ENCODE measurements at places on chromosomes 1 and 21.

DNA sequence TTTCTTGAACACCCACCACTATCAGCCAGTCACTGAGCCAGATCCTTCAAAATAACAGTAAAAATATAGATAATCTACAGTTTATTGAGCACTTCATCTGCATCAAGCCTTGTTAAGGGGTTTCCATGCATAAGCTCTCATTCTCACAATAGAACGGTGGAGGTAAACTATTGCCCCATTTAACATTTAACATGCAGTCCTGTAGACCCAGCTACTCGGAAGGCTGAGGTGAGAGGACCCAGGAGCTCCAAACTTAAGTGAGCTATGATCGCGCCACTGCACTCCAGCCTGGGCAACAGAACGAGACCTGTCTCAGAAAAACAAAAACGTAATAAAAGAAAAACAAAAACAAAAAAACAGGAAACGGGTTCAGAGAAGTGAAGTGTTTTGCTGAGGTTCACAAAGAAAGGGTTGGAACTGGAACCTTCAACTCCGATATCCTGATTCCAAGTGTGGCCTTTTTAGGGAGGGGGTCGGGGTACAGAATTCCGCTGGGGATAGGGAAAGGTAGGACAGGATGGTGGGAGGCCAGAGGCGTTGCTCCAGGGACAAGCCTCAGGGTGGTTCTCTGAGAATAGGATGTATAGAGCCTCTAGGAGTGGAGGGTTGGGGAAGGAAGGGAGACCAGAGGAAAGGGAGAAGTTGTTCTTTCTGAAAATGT, 11.6 kb upstream of the SESN2 start:
- DNase-seq, result no peak

- DNase-seq, result no peak
Observed at GRCh38 chr1:205271277-205271676, 43.5 kb downstream of the TMCC2 start.

- no peak for DNase-seq
Observed at GRCh38 chr1:90936731-90937130, 85.1 kb downstream of the ZNF644 start.

DNA sequence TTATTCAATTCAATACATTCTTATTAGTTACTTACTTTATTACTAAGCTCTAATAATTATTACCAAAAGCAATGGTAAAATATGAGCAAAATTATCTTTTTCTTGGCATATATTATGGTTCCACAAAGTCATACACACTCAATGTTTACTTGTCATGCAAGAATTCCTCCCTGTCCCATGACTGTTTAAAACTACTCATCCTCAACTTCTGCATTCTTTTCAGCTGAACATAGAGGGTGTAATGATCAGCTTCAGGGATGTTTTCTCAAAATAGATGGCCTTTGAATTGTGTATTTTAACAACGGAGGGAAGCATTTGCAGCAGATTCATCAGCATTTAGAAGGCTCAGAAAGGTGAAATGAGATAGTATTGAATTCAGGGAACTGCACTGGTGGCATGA, 499.0 kb downstream of the RWDD3 start:
- DNase-seq, result no peak

DNA sequence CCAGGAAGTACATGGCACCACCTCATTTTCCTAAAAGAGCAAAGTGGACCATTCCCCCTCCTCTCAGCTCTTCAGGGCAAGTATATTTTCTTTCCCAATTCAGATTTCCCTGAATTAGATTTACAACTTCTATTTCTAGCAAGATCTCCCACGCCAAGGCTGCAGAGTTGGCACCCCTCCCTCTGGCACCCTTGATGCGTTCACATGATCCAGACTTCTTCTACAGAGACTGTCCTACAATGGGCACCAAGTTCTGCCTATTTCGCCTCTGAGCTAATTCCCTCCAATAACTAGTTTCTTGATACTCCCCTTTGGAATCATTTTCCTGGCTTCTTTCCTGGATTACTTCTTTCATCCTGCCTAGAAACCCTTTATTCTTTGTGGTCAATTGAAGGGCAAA, 122.0 kb downstream of the CDC7 start:
- DNase-seq, result no peak

- DNase-seq, result no peak
Observed at GRCh38 chr1:101283443-101283842, 46.6 kb downstream of the S1PR1 start.

- no peak for DNase-seq
Observed at GRCh38 chr1:200337410-200337809, 72.4 kb downstream of the ZNF281 start.

- no peak for DNase-seq
Observed at GRCh38 chr1:12464045-12464461, 154.0 kb downstream of the DHRS3 start.

DNA sequence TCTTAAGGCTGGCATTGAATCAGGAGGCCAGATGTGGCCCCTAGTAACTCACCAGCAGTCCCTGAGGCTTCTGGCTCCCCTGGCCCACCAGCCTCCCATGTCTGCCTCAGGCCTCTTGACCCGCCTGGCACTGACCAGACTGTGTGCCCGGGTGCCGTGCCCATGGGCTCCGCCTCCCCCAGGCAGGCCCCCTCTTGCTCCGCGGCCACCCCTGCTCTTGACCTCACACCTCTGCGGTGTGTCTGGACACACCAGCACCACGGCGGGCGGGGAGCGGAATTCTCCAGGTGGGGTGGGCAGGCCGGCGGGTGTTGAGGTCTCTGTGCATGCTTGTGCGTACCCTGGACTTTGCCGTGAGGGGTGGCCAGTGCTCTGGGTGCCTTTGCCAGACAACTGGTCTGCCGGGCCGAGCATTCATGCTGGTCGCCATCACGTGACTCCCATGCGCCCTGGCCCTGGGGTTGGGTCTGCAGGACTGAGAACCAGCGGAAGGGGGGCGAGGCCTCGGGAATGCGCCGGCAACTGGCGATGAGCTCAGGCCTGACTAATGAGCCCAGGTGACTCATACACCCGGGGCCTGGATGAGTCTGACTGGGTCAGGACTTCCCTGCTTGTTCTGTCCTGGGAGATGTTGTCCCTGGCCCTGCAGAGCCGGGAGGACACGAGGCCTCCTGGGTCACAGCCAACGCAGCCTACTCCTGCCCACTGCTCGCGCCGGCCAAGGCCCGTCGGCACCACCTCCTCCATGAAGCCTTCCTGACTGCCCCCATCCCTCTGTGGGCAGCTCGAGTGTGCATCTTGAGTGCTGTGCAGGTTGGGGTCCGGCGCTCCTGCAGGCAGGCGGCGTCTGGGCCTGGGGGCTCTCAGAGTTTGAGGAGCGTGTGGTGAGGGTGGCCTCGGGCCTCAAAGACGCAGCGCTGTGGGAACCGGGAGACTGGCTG, 22.6 kb downstream of the COL18A1 start:
- DNase-seq, result no peak

DNA sequence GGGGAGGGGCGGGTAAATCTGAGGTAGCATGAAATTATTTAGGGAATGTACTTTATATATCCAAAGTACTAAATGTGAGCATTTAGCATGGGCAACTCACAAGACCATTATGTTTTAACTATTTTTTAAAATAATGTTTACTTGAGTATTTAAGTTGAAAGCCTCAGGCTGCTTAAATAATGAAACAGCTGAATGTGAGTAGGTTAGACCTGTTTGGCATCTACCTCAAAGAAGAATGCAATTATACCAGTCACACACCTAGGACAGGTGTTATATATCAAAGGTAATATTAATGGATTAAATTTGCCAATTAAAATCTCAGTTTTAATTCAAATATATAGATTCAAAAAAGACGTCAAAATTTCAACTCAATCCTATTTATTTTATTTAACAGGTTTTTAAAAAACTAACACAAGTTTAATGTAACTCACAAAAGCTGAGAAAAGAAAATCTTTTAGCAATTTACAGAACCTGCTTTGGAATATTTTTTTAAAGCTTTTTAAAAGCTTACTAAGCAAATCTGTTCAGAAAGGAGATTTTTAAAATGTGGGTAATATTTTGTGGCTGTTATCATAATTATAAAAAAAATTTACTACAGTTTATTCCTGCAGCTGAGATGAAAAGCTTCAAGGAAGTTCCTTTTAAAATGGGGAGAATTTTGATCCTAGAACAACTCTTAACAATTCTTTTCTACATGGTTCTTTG, 104.6 kb upstream of the LBR start:
- no peak for DNase-seq

DNA sequence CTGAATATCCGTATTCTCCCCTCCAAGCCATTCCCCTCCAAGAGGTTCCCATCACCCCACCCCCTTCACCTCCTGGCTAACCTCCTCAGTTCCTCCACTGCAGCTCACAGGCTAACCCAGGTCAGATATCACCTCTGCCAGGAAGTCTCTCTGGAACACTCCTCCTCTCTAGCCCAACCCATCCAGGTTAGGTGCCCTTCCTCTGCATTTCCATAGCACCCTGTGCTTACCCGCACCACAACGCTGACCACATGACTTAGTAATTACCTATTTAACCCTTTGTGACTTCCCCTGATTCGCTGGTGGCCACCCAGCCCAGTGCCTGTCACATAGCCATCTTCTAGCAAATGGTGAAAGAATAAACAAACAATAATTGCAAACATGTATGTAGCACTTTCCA, 49.5 kb upstream of the IFFO2 start:
- no peak for DNase-seq

GRCh38 chr1:125119024-125119441, 3934.3 kb downstream of the SRGAP2C start:
- DNase-seq, result no peak

- no peak for DNase-seq
Observed at GRCh38 chr1:117646956-117647355, 41.1 kb downstream of the TENT5C start.

DNA sequence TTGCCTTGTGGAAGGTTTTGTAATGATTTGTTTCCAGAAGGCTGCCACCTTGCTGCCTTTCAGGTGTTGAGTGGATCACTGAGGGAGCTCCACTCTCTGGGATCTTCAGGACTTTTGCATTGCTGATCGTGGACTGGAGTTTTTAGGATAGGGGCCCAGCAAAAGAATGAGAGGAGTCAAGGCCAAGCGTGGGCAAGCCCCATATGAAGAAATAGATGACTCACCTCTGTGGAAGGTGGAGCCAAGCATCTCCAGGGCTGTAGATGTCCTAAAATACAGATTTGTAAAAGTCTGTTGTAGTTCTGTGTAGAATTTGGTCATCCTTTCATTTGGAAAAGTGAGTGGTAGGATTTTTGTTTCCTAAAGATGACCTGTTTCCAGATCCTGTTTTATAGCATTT, 67.0 kb downstream of the ST3GAL3 start:
- DNase-seq, result no peak

- DNase-seq, result no peak
Observed at GRCh38 chr1:204571631-204572030, 55.4 kb downstream of the MDM4 start.

- no peak for DNase-seq
Observed at GRCh38 chr1:169679692-169680091, 31.7 kb downstream of the SELL start.

DNA sequence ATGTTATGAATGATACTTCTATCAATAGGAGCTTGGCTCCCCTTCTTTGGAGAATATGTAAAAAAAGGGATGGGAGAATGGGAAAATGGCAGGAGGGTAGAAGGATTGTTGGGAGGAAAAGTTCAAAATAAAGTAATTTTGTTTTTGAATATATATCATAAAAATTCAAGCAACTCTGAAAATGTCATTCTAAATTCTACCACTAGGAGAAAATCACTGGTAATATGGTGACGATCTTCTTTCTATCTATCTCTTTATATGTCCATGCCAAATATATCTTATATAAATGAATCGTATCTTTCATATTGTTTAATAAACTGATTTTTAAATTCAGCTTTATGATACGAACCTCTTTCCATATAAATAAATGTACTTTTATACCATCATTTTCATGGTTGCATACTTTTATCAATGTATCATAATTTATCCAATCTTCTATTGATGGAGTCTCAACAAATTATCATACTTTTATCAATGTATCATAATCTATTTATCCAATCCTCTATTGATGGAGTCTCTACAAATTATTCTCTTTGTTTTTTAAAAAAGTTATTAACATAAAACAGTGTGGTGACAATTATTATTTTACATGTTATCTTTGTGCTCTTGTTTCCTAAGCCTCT, 73.7 kb upstream of the MARK1 start:
- no peak for DNase-seq

- DNase-seq, result no peak
Observed at GRCh38 chr1:86140281-86140880, 16.2 kb downstream of the COL24A1 start.
